Dermis blood vessel endothelial cell (primary cell): ENCODE measurements at places on chromosomes 3 and 15. TPM values are rescaled to one million over a fixed set of nuclear protein-coding genes. Genes with fewer than 3 reads are reported as not detected.

DNA sequence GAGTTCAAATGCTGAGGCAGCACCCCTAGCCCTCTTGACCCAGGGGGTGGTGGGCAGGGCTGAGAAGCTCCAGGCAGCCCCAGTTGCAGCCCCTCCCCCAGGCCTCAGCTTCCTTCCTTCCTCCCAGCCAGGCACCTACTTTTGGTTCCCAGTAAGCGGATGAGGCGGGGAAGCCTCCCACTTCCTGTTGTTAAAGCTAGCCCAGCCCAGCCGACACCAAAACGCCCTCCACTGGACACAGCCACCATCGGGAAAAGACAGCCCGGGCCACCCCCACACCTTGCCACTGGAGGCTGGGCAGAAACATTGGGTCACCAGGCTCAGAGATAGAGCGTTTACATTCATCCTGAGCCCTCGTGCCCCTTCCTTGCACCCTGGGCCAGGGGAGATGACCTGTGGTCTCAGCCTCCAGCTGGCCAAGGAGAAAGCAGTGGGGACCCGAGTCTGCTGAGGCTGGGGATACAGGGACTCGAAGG lies 3.5 kb downstream of the DUSP7 start:
- peak; percentile 88 for DNase-seq

The PIK3CB gene
- total RNA-seq = 16.7 and 33.4 TPM in 2 replicates

GRCh38 chr3:117019082-117019713 lies 309.6 kb downstream of the TUSC7 start:
- DNase-seq = peak; percentile 62

DNA sequence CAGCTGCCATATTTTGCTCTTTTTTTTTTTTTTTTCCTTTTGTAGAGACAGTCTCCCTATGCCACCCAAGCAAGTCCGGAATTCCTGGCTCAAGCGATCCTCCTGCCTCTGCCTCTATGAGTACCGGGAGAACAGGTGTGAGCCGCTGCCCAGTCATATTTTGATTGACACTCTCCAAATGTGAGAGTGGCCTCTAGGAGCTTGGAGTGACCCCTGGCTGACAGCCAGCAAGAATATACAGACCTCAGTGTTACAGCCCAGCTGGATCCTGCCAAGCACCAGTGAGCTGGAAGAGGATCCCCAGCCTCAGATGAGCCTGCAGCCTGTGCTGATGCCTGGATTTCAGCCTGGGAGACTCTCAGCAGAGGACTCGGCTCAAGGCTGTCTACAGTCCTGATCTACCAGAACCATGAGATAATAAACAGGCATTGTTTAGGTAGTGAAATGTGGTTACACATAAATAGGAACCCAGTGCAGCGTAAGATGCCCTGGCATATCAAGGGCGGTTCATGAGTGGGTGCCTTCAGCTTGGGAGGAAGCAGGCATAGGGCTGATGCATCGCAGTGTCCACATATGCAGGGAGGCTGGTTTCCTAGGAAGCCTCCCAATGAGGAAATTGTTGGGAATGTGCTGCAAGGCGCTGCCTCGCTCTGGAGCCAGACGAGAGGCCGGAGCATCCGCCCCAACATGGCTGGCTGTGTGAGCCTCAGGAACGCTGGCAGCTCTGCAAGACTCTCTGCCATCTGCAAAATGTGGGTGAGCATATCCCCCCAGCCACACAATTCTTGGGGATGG lies 38.9 kb upstream of the ATP10A start:
- DNase-seq = no peak

DNA sequence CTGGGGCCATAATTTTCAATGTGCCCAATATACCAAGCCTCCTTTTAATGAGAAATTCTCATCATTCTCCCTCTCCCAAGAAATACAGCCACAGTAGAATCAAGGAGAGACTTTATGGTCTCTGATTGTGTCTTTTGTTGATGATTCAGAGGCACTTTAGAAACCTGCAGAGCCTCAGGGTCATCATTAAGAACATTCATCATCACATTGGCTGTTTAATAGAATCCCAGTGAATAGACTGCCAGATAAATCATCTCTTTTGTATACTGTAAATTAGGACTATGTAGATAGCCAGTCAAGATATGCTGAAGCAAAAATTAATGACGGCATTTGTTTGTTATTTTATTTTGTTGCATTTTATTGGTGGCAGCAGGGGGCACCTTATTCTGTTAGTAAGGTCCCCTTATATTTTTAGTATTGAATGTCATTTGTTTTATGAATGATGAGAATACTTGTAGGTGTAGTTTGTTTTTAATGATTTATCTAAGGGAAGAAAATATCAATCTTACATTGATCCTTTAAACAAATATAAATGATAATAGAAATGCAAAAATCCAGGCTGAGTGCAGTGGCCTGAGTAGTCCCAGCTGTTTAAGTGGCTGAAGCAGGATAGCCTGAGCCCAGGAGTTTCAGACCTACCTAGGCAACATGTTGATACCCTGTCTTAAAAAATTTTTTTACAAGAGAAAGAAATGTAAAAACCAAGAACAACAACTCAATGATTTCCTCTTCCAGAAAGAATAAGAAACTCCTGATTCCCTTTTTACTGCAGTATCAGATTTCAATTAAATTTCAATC lies 138.8 kb downstream of the ZBBX start:
- DNase-seq = no peak

DNA sequence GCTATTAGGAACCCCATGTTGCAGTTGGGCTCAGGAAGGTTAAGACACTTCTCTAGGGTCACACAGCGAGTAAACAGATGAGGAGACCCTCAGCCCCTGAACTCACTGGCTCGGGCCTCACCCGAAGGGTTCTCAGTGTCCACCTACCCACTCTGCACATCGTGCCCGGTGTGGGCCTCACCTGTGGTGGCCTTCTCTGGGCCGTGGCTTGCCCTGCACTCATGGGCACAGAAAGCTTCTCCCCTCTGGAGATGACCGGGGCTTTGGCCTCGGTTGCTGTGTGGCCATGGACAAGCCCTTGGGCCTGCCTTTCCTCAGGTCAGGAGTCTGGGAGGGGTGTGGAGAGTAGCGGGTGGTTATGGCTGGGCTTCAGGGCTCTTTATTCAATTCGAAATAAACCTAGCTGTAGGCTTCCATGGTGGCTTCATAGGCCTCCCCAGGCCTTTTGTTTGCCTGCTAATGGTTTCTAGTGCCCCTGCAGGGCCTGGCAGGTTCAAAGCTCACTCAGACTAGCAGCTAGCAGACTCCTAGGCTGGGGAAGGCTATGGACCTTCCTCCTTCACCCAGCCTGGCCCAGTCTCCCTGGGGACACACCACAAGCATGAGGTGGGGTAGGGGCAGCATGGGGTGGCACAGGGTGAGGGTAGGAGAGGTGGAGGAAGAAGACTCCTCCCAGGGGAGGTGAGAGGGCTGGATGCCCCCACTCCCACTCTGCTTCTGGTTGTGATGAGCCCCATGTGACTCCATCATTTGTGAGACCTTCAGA lies 103.1 kb downstream of the LINGO1 start:
- DNase-seq = no peak

- DNase-seq = no peak
Observed at GRCh38 chr15:55247311-55247710, 42.3 kb downstream of the RAB27A start.

- no peak for DNase-seq
Observed at GRCh38 chr3:157859541-157859940, 246.7 kb downstream of the SHOX2 start.

DNA sequence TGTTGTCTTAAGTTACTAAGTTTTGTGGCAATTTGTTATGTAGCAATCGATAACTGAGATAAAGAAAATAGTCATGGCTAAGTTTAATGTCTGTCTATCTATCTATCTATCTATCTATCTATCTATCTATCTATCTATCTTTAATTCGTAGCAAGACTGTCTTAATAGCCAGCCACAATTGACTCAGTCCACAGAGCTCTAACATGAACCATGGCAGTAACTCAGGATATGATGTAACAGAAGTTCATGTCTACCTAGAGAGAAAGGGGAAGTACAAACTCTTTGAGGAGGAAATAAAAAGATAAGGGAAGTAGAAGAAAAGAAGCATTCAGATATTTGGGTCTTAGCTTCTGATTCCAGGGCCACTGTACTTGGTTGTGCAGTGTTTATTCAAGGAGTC lies 61.5 kb upstream of the FNDC3B start:
- no peak for DNase-seq

DNA sequence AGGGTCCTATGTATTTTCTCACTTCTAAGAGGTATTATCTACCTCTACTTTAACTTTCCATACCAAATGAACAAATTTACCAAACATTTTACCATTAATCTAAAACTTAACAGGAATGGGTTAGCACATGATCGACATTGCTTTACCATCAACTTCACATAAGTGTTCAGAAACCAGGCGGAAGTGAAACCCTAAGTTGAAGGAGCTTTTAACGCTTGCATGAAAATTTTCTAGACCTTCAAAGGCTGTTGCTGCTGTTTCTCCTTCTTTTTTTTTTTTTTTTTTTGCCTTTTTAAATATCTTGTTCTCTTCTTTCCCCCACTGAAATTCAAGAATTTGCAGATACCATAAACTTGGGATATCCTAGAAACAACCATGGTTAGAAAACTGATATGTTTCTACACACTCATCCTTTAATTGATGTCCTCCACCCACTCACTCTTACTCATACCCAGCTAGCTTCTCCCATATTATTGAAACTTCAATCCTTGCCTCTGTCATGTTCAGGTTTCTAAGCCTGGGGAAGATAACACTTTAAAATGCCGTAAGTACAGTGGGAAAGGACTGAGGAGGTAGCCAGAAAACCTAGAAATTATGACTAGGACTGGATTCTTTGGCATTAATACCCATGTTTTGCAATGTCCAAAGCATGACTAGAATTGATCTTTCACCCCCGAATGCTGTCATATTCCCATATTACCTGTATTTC lies 24.7 kb downstream of the MYO5A start:
- DNase-seq = no peak

- DNase-seq = no peak
Observed at GRCh38 chr3:103077910-103078309, 643.1 kb downstream of the ZPLD1 start.

The TARS3 gene
- total RNA-seq = 10.4 and 11.4 TPM in 2 replicates

DNA sequence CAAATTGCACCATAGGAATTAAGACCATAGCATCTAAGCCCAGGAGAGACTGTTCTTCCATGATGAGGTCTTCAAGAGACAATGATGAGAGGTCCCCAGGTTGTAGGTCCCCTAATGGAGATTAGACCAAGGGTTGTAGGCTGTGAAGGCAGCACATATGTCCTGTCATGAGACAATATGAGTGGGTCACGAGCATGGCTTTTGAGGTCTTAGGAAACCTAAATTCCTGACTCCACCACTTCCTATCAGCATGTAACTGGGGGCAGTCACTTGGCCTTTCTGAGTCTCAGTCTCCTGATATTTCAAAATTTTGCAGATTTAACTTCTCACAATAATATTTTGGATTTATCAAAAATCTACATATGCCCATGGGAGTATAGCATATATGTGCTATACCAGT lies 31.3 kb downstream of the STAC start:
- DNase-seq = no peak

- no peak for DNase-seq
Observed at GRCh38 chr3:31124373-31124772, 229.9 kb upstream of the GADL1 start.

The GOLGA8H gene
- 1.0 and 1.2 TPM in 2 replicates for total RNA-seq

- DNase-seq = no peak
Observed at GRCh38 chr15:52559575-52559974, 9.3 kb downstream of the ARPP19 start.

DNA sequence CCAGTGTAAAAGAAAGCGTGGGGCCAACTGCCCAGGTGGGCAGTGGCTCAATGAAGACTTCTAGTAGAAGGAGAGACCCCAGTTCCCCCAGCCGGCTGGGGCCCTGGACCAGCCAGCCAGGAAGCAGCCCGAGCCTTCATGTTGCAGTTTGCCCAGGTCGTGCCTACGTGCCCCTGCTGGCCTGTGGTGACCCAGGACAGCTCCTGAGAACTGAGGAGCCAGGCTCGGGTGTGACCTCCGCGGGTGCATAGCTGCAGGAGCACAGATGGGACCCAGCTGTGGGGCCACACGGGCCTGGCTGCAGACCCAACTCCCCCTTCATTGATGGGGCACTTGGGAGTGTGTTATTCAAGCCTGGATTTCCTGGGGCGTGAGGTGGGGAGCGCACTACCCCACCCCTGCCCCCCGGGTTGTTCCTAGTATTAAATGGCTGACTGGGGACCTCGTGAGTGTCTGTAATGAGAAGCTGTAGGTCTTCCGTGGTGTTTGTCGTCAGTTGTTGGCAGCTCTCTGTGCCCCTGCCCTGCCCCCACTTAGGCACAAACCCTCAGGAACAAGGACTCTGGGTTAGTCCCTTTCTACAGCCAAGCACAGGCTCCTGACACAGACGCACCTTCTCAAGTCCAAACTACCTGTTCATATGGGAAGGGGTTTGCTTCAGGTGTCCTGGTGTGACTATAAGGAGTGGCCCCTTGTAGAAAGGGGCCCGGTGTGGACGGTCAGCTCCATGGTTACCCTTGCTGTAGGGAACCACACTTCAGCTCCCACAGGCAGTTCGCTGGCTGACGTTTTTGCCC lies 39.1 kb downstream of the IDH2 start:
- no peak for DNase-seq
